ENCODE measurements at places on chromosomes 16 and 17. TPM values are rescaled to one million over a fixed set of nuclear protein-coding genes. Genes with fewer than 3 reads are reported as not detected.

Gene ZFP3
- total RNA-seq: 0.18 TPM

- DNase-seq: no peak
These were observed 20.8 kb downstream of the ACTG1 start for GRCh38 chr17:81491761-81492160.

GRCh38 chr17:596763-597644 lies 117.6 kb downstream of the VPS53 start:
- no peak for DNase-seq

Gene EVPL
- 0.53 TPM for total RNA-seq

DNA sequence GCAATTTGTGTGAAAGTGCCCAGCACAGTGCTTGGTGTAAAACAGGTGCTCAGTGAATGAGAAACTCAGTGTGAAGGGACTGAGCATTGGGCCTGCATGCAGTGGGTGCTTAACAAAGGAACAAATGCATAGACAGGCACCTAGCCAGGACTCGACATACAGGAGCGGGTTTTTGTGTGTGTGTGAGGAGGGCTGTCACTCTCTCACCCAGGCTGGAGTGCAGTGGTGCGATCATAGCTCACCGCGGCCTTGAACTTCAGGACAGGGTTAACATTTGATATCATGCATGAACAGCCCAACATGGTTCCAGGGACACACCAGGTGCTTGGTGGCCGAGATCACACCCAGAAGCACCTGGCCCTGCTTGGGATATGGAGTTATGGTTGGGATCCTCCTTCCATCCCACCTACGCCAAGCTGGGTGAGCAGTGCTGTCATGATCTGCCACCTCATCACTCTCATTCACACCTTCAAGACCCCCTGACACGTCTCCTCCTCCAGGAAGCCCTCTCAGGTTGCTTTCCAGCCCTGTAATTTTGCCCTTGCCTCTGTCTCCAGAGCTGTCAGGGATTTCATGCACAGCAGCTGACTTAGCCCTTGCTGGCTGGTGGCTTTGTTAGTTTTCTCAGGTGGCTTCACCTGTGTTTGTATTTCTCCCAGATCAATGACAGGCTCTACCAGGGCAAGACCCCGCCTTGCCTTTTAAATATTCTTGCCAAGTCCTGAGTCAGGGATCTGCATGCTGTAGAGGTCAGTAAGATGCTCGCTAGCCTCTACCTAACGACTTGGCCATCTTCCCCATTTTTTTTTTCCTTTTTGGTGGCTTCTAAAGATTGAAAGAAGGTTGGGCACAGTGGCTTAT lies 66.4 kb downstream of the OR1D5 start:
- no peak for DNase-seq

DNA sequence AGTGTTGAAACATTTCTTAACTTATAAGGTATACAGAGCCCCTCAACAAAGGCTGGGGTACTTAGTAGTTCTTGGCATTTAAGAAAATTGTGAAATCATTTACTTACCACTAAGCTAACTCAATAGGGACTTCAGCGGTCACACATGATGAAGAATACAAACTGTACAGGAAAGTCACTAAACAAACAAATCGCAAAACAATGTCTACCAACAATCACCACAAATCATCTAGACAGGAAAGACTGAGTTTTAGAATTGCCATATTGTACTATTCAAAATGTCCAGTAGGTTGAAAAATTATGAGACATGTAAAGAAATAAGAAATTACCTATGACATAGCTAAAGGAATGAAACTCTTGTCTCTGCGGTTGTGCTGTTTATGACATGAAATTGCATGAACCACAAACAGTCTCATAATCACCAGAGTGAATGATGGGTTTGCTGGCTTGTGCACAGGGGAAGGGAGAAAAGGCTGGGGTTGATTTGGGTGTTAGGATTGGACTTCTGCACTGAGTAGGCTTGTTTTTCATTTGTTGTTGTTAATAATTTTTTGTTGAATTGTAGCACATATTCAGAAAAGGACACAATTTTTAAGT lies 441.1 kb upstream of the MON1B start:
- DNase-seq: no peak

DNA sequence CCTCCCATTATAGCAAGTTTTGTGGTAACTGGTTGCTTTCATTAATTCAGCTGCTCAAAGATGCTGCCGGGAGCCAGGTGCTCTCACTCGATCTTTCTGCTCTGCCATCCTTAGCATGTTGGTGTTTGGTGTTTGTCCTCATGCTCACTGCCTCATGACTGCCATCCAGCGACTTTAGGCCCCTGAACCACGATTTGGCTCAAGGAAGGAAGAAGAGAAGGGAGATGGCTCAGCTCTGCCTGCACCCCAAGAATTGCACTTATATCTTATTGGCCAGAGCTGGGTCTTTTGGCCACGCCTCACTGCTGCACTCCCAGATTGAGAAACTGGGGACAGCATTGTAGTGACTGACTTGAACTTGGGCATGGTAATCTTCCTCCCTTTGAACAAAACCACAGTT lies 52.7 kb downstream of the ARSG start:
- no peak for DNase-seq

GRCh38 chr17:30897311-30897710 lies 8.7 kb downstream of the TEFM start:
- DNase-seq: no peak

Gene NPIPA5
- 5.2 TPM for total RNA-seq

DNA sequence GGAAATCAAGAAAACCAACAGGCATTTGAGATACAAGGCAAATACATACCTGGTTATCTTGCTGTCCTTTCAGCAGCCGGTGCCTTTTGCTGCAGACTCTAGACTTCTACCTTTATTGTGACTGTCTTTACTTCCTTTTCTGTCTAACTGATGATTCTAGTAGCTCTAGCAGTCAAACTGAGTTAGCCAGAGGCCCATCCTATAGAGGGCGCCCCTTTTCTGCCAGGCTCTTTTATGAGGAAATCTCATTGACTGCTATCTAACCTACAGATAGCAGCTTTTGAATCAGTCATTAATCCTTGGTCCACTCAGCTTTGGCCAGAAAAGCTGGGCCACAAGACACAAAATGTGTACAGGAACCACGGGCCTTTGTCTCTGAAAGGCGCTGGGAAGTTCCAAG lies 87.5 kb upstream of the WSB1 start:
- DNase-seq: no peak

All from H9 (cell line).